CD4-positive, alpha-beta T cell treated with Interleukin-6 for 4 hours (primary cell): ENCODE measurements at places on chromosomes 13 and 19.
A peak's percentile ranks its signal among the peaks of the same experiment; 100 is the strongest.

- no peak for DNase-seq
Measured at GRCh38 chr19:17467471-17468301, 2.6 kb upstream of the SLC27A1 start.

- no peak for DNase-seq
Measured at GRCh38 chr13:82323101-82323500, 1559.2 kb downstream of the SLITRK1 start.

- DNase-seq, result peak; percentile 14
Measured at GRCh38 chr13:26050568-26051230, 1.1 kb downstream of the SHISA2 start.

- DNase-seq, result no peak
Measured at GRCh38 chr19:9043524-9043923, 33.3 kb upstream of the MUC16 start.

DNA sequence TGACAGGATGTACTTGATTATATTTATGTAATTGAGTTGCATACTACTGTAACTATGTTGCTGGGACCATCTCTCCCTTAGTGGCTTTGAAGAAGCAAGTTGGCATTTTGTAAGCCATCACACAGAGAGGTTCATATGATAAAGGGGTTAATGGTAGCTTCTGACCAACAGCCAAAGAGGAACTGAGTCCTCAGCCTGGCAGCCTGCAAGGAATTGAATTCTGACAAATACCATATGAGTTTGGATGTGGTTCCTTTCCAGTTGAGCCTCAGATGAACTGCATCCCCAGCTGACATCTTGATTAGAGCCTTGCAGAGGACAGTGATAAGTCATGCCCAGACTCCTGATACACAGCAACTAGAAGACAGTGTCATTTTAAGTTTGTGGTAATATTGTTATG, 8.6 kb upstream of the MYCBP2 start:
- DNase-seq, result no peak

DNA sequence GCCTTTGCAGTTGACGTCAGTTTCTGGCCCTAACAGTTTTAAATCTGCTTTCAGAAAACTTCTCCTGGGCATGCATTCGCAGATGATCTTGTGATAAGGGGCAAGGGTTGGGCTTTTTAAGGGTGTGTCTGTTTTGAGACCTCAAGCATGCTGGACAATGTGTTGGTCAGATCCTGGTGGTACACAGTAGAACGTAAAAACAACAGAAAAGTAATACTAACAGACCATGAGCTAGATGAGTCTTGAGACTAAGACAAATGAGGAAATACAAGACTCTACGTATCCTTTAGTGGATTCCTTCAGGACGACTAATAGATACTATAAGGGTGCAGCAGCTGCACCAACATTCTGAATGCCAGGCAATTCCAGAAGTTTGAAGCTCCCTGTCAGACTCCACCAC, 237.6 kb downstream of the DNAJC15 start:
- DNase-seq, result no peak

GRCh38 chr13:24050292-24050711, 110.2 kb upstream of the SPATA13 start:
- DNase-seq, result no peak

GRCh38 chr13:50200569-50200968, 185.3 kb downstream of the KCNRG start:
- no peak for DNase-seq

GRCh38 chr19:52536448-52536800, 9.0 kb downstream of the ZNF808 start:
- peak; percentile 59 for DNase-seq

DNA sequence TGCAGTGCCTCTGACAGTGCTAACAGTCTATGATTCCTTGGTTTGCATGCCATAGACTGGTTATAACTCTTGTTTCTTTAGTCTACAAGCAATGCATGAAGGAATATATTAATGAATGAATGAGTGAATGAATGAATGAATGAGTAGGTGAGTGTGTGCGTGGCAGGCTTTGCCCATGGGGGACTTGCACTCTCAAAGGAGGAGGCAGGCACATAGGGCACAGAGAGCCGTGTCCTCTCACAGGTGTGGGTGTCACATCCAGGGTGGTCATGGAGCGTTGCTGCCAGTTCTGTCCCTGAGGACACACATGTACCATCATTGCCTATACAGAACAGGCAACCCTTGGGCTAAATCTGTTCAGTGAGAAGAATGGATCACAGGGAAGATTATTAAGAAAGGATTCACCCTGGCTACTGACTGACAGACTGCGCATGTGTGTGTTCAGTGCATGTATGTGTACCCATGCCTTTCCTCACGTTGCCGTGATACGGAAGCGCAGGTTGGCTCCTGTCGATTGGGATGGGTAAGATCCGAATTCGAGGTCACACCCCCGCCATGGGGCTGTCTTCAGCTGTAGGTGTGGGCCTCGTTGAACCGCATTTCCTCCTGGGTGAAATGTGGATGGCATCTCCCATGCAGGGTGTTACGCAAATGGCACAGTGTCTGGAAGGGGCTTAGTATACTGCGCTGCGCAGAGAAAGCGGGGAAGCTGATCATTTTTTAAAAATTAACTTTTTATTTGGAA, 161.4 kb downstream of the STK24 start:
- DNase-seq, result no peak

- DNase-seq, result no peak
Measured at GRCh38 chr13:30305456-30305970, 1.8 kb downstream of the KATNAL1 start.

DNA sequence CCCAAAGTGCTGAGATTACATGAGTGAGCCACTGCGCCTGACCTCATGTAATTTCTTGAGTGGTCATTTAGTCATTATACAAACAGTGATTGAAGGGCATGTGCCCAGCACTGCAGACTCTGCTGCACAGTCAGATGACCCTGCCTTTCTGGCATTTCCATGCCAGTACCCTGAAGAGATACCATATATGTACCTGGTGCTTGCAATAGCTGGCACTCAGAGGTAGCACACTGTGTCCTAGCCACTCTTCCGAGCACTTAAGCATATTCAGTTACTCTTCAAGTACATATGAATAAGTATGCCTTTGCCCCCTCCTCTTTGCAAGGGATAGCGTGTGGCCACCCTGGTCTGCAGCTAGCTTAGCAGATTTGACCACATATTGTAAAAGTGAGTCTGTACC, 15.5 kb downstream of the STX10 start:
- DNase-seq, result no peak
